Activated T-helper 2 cell treated with anti-CD3 and anti-CD28 coated beads, Interferon-gamma antibody, Interleukin-2, Interleukin-4, amounts not matched to agents 10 μg/mL and 5 μg/mL and 100 μg/mL, durations not matched to agents 14 hours and 24 hours and 36 hours (primary cell): ENCODE measurements at places on chromosomes 6 and 20. TPM values are rescaled to one million over a fixed set of nuclear protein-coding genes. Genes with fewer than 3 reads are reported as not detected.

DNA sequence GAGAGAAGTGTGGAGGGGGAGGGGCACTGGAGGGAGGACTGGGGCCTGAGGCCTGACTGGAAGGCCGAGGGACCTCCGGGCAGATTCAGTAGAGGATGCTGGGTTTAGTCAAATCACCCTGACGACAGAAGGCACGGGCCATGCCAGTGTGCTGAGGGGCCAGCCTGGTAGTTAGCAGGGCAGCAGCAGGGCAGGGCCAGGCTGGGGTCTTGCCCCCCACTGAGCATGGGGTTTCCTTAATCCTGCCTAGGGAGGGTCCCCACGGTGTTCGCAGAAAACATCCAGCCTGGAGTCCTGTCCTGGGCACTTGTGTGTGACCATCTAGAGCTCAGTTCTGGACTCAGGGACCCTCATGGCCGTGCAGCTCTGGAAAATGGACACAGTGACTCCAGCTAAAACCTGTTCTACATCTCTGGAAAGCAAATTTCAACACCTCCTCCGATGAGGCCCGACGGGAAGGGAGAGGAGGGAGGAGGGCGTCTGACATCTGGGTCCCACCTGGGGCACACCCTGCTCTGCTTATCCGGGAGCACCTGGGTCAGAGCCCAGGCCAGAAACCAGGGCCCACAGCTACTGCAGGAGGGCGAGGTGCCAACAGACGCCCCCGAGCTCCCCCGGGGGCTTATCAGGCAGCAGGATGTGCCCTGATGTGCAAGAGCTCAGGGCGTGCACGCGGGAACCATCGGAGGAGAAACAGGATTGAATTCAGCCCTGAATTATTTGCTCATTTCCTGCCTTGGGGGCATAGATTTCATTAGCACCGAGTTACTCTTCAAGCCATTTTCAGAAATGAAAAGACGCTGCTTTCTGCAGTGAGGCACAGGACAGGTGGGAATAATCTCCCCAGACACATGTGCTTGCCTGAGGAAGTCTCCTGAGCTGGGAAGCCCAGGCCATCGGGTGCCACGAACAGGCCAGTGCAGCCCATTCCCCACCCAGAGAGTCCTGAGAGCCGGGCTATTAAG, 78.0 kb upstream of the MPC1 start:
- DNase-seq = no peak

The CRISP2 gene
- not detected in 2 replicates for total RNA-seq

DNA sequence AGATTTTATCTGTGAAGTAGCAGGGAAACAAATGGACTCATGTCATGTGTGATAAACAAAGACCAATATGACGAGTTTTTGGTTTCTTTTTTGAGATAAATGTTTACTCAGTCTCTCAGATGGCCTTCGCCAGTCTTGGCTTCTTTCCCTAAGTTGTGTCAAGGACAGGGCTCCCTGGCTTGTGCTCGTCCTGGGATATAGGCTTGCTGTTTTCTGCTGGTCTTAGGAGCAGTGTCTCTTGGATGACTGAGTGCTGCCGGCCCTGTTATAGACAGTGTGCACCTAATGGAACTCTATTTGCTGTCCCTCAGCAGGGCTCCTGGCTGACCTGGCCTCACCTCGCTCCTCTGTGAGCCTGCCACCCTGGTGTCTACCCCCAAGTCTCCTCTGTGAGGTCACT, 324.1 kb upstream of the SYNCRIP start:
- DNase-seq = no peak

DNA sequence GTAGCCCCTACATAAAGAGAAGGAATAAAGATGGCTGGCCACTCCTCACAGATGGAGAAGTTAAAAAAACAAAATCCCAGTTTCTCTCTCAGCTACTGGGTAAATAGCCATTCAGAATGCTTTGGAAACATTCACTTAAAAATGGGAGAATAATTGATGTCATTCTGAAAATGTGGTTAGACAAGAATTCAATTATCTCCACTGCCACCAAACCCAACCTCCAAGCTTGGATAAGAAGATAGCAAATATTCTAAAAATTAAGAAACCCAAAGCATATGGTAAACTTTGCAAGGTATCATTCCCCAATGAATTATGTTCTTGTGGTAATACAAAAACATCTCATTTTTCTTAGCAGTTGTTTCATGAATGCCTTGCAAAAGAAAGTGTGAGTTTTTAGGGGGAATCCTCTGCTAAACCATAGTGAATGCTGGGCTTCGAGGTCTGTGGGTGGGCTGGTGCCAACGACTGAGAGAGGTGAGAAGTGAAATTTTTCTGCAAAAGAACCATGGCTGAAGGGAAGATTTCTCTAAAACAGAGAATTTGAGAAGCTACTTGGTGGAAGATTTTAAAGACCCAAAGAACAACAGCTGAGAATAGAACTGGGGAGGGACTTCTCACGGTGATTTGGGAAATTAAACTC, 497.9 kb upstream of the JARID2 start:
- DNase-seq = no peak

DNA sequence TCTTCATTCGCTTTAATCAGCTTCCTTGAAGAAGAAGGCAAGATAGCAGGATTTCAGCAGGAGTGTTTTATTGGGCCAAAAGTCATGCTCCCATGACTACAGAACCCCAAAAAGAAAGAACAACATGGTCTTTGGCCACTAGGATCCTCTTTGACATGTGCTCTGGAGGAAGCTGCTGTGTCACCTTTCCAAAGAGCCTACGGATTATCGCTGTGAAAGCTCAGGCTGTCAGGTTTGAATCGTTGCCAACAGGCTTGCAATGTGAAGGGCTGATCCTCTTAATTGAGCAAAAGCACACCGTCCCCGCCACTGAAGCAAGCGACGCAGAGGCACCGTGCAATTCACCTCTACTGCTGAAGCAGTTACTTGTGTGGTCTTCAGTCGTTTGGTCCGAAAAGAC, 29.0 kb downstream of the MYLIP start:
- DNase-seq = no peak

The TMEM14B gene
- total RNA-seq = 85.3 and 94.0 TPM in 2 replicates

GRCh38 chr20:13755809-13756208, 28.9 kb downstream of the ESF1 start:
- DNase-seq = no peak
